ENCODE measurements at places on chromosomes 13 and 19.

GRCh38 chr19:4830768-4831265 is 695 bp downstream of the TICAM1 start:
- no peak for DNase-seq

- no peak for DNase-seq
Measured at GRCh38 chr13:101944521-101944920, 457.3 kb downstream of the FGF14 start.

DNA sequence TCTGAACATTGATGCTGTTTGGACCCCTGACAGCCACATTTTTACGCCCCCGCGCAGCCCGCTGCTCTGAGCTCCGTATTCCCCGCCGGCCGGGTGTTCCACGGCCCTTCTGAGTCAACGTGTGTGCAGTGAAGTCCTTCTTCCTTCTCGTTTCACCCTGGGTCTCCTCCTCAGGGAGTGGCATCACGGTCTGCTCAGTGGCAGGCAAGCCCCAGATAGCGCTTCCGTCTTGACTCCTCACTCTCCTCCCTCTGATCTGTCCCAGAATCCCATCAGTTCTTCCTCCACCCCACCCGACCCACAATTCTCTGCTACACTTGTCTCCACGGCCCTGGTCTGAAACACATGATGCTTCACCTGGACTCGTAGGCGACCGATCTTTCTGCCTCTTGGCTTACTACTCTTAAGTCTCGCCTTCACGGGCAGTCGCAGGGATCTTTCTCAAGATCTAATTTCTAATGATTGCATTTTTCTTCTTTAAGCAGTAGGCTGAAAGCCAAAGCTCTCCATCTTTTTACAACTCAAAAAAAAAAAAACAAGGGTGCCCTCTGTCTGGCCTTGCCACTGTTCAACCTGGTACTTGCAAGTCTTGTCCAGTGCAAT is 33.9 kb downstream of the CCNE1 start:
- DNase-seq, result no peak

- no peak for DNase-seq
Measured at GRCh38 chr13:77994166-77994565, 75.5 kb upstream of the EDNRB start.

DNA sequence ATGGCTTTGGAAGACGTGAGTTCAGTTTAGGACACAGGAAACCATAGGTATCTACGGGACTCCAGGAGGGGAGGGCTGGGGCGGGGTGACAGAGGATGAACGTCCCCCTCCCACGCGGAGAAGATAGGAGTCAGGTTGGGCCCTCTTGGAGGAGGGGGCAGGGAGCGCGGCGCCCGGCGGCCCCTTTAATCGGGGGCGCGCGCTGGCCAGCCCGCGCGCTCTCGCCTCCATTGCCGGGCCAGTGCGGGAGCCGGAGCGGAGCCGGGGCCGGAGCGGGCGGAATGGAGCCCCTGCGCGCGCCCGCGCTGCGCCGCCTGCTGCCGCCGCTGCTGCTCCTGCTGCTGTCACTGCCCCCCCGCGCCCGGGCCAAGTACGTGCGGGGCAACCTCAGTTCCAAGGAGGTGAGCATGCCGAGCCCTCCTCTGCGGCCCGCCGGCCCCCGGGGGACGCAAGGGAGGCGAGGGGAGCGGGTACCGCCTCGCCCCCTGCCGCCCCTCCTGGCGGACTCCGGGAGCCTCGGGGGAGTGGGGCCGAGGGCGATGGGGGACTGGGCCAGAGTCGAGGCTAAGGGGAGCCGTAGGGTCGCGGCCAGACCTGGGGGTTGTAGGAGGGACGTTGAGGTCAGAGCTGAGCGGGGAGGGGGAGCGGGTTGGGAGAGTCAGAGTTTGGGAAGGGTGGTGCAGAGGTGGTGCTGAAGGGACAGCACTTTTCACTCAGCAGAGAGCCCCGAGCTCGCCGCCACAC is at the start of gene TMEM145:
TSS of gene TMEM145 (plus strand) at position 214 of the 744 bp plus-strand sequence. CDS start at position 282, 68 bp downstream.
- DNase-seq, result no peak

DNA sequence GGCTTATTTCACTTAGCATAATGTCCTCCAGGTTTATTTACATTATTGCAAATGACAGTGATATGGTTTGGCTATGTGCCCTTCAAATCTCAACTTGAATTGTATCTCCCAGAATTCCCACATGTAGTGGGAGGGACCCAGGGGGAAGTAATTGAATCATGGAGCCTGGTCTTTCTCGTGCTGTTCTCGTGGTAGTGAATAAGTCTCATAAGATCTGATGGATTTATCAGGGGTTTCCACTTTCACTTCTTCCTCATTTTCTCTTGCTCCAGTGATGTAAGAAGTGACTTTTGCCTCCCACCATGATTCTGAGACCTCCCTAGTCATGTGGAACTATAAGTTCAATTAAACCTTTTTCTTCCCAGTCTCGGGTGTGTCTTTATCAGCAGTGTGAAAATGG is 109.6 kb downstream of the VWA8 start:
- no peak for DNase-seq

DNA sequence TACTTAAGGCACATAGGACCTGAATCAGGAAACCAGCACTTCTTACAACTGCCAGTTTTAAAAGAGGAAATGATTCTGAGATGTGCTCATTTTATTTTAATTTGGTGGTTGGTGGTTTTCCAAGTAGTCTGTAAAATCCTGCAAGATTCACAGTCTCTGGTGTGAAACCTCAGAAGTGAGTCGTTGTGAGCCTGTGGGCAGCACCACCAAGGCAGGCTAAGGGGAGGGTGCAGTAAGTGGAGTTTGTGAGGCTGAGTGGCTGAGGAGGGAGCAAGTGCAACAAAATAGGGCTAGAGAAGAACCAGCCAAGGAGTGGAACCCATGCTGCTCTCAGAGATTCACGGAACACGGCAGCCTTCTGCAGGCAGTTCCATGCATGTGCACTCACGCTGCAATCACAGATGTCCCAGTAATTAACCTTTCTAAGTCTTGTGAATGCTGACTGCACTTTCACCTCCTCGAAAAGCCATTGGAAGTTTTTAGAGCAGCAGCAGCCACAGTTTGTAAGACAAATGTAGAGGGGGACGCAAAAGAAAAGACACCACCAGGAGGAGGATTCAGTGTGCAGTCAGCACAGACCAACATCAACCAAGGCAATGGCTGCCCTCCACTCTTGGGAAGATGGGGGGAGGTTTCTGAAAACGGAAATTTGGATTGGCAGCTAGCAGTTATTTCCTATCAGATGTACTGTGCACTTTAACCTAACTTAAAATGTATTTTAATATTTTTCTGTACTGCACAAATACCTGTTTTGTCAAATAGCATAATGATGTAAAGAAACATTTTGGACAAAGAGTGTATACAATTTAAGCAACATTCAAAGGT is 44.9 kb downstream of the ESD start:
- peak; percentile 26 for DNase-seq

DNA sequence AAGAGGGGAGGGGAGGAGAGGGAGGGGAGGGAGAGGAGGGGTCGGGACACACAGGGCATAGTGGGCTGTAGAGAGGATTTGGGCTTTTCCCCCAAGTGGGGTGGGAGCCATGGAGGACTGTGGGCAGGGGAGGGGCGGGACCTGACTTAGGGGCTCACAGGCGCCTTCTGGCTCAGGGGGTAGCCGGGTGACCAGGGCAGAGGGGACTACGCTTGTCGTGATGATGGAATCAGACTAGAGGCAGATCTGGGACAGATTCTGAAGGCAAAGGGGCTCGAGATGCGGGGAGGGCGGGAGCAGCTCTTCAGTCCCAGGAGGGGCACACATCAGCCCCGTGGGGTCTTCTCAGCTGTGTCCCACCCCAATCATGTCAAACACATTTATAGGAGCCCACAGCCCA is 13.5 kb downstream of the NDUFA11 start:
- DNase-seq, result no peak

GRCh38 chr13:98766697-98767096 is 14.2 kb upstream of the SLC15A1 start:
- no peak for DNase-seq

GRCh38 chr13:96960379-96960778 is 33.9 kb downstream of the OXGR1 start:
- no peak for DNase-seq

GRCh38 chr13:106619688-106620555 is 52.0 kb upstream of the ARGLU1 start:
- DNase-seq, result peak; percentile 8

- peak; percentile 74 for DNase-seq
Measured at GRCh38 chr19:56567274-56568120, at the start of gene ZNF470. Gene ZNF470 (plus strand): TSS chr19:56567468. CDS start chr19:56570312, 2,844 bp downstream.

DNA sequence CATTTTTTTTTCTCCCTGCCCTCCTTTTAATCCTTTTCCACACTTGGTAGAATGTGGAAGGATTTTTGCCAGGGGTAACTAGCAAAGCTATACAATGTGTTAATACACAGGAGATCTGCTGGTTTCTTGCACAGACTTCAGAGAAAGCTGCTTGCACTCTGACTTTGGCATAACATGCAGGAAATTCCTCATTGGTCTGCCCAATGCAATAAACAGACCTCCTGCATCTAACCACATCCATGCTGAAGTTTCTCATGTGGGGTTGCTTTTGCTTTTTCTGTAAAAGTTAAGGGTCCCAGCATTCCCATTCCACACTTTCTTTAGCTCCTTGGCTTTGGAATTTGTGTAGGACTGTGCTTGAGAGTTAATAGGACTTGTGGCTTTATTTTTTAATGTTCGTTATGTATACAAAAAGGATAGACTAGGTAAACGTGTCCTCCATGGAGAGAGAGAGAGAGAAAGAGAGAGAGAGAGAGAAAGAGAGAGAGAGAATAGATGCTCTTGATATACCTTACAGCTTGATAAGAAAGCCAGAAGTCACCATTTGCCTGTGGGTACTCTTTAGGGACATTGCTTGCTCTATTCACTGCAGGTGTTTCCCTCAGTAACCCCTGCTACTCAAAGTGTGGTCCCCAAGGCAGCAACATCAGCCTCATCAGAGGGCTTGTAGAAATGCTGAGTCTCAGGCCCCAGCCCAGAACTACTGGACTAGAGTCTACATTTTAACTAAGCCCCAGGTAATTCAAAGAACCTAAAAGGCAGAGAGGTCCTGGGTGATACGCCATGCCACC is 170.5 kb downstream of the SHISA2 start:
- DNase-seq, result no peak

DNA sequence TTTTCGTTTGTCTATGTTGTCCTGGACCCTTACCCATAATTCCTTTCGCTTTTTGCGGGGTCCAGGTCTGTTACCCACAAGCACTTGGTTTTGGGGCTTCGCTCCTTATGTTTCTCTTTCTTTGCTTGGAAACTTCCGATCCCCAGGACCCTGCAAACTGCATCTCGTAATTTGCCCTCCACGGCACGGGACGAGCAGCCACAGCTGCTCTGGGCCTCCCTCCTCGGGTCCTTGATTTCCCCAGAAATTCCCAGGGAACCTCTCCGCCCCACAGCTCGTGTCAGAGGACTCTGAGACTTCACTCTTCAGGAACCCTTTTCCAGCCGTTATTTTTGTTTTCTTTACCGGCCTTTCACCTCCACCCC is 599 bp downstream of the SNRNP70 start:
- no peak for DNase-seq

DNA sequence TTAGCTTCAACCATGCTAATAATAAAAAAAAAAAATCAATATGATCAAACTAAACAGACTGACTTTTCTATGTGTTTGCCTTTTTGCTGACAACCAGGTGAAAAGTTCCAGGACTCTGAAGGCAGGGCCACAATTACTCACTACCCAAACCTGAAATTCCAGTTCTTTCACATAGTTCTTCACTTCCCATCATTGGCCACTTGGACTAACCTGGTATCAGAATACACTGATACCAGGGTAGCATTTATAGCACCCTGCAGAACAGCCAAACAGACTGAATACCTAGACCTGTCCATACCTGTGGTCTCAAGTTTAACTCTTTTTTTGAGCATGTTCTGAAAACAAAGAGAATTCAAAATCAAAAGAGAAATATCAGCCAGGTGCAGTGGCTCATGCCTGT is 25.1 kb downstream of the ELF1 start:
- no peak for DNase-seq

GRCh38 chr13:61546911-61547310 is 131.3 kb upstream of the PCDH20 start:
- DNase-seq, result no peak

DNA sequence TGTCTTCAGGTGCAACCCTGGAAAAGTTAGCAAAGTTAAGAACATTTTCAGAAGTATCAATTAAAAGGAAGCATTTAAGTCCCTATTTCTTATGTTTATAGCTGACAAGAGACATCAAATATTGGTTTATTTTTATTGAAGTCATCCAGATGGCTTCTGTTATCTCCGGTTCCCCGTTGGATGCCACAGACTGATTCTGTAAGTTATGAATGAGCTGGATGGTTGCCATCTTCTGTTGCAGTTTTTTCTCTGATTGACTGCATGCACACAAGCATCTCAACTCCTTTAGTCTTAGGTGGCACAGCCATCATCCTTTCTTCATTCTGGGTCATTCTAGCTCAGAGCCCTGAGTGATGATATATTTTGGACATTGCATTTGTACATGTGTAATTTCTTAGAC is 10.6 kb upstream of the OXGR1 start:
- DNase-seq, result no peak

GRCh38 chr13:49679246-49679645 is 12.0 kb downstream of the EBPL start:
- DNase-seq, result no peak

GRCh38 chr19:13132471-13133180 is 14.6 kb downstream of the NACC1 start:
- DNase-seq, result no peak

GRCh38 chr19:46766569-46767317 is 20.5 kb upstream of the STRN4 start:
- DNase-seq, result no peak

DNA sequence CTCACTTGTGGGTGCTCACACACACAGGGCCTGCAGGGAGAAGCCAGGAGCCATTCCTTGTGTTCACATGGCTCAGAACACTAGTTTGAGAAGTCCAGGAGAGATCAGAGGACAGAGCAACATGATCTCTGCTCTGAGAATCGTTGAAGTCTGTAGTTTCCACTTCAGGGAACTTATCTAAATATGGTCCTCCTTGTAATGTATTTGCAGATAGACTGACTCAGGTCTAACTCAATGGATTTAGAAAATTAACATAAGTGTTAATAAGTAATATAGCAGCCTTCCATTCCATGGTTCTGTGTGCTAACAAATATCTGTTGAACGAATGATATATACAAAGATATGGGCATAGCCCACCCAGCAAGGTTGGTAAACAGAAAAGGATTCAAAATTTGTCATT is 119.8 kb upstream of the STARD13 start:
- no peak for DNase-seq

GRCh38 chr19:58334691-58335249 is 8.0 kb downstream of the ZSCAN22 start:
- DNase-seq, result no peak

DNA sequence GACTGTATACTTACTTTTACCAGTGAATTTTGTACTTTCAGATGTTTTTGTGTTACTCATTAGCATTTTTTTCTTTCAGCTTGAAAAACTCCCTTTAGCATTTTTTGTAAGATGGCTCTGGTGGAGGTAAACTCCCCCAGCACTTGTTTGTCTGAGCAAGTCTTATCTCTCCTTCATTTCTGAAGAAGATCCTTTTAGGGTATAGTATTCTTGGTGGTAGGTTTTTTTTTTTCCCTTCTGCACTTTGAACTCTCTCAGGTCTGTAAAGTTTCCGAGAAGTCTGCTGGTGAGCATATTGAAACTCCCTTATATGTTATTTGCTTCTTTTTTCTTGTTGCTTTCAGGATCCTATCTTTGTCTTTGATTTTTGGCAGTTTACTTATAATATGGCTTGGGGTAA is 35.1 kb downstream of the IGFL3 start:
- DNase-seq, result no peak

GRCh38 chr19:35162471-35163326 is 8.2 kb downstream of the FXYD5 start:
- no peak for DNase-seq
